ENCODE measurements at places on chromosomes 3 and 15.
A peak's percentile ranks its signal among the peaks of the same experiment; 100 is the strongest.

- DNase-seq, result no peak
Measured at GRCh38 chr3:27293939-27294338, 75.2 kb downstream of the NEK10 start.

DNA sequence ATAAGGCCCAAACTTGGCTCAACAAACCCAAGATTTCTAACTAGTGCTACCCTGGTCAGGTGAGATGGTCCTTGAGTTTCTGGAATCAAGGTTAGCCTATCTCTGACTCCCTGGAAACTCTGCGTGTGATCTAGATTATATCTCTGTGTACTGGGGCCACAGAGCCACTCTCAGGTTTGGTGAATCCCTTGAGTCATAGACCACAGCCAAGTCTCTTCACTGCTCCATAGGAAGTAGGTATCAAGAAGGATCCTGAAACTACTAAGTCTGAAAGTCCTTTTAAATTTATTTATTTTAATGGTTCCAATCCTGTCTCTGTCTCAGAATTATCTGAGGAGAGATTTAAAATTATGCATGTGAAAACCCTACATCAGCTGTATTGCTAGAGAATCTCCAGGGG is 99.1 kb downstream of the TUSC7 start:
- DNase-seq, result peak; percentile 47

- DNase-seq, result no peak
Measured at GRCh38 chr3:64916937-64917336, 229.1 kb upstream of the ADAMTS9 start.

DNA sequence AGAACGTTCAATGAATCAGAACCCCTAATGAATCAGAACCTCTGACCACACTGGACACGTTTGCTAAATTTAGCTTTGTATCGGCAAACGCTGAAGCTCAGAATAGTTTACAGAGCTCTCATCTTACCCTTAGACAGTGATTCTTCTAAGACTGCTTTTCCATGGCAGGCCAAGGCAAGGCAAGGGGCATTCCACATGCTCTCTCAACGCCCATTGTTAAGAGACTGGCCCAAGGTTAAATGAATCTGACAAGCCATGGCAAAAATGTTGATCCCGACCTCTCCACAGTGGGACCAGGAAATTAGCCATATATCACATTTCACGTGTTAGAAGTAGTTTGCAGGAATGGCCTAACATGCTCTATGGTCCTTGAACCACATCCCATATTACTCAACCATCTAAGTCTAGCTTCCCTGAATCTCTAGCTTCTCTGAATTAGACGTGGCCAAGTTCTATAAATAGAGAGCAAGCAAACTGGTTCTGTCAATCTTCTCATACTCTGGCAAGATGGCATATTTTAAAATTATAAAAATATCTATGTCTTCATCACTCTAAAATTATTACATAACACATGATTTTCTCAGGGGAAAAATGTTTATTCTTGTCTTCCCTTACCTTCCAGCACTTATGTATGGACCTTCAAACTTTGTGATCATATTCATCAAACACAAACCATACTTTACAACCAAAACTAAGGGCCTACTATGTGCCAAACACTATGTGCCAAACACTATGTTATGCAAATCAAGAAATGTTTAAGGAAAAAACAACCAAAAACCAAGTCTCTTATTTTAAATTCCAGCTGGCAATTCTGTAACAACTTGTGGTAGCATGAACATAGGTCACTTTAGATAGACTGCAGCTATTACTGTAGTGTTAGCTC is 54.3 kb downstream of the AAGAB start:
- DNase-seq, result no peak

DNA sequence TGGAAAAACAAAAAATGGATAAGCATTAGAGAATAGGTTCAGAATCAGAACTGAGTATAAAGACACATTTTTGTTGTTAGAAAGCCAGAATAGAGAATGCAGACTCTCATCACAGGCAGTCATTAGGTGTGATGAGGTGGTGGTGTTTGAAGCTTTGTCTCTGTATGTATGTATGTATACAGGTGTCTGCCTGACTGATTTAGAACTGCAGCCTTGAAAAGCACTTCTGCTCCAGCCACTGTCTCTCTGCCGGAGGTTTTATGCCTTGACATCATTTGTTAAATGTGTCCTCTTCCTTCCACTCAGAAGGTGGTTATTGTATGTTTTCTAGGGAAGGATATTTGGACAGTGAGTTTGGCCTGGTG is 80.7 kb upstream of the ZBED2 start:
- DNase-seq, result no peak

GRCh38 chr3:69214241-69214640 is 91.8 kb upstream of the LMOD3 start:
- DNase-seq, result no peak

GRCh38 chr15:33068511-33068990 is 126.0 kb downstream of the FMN1 start:
- DNase-seq, result peak; percentile 52

DNA sequence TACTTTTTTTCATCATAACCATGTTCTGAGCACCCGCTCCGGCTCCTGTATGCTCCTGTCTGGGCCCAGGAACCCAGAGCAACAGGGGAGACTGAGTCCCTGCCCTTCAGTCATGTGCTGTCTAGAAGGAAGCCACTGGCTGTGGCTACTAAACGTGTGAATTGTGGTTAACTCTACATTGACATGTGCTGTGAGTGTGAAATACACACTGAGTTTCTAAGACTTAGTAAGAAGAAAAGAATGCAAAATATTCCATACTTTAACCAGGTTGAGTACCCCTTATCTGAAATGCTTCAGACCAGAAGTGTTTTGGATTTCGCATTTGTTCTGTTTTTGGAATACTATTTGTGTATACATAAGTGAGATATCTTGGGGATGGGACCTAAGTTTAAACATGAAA is 42.8 kb upstream of the CGNL1 start:
- DNase-seq, result no peak

- no peak for DNase-seq
Measured at GRCh38 chr3:197575362-197575761, 19.6 kb upstream of the BDH1 start.

Measured in inflammatory macrophage treated with lipopolysaccharide for 4 hours (primary cell).